CD4-positive, alpha-beta T cell treated with Interleukin-17A for 4 hours (primary cell): ENCODE measurements at places on chromosomes 1 and 21.

DNA sequence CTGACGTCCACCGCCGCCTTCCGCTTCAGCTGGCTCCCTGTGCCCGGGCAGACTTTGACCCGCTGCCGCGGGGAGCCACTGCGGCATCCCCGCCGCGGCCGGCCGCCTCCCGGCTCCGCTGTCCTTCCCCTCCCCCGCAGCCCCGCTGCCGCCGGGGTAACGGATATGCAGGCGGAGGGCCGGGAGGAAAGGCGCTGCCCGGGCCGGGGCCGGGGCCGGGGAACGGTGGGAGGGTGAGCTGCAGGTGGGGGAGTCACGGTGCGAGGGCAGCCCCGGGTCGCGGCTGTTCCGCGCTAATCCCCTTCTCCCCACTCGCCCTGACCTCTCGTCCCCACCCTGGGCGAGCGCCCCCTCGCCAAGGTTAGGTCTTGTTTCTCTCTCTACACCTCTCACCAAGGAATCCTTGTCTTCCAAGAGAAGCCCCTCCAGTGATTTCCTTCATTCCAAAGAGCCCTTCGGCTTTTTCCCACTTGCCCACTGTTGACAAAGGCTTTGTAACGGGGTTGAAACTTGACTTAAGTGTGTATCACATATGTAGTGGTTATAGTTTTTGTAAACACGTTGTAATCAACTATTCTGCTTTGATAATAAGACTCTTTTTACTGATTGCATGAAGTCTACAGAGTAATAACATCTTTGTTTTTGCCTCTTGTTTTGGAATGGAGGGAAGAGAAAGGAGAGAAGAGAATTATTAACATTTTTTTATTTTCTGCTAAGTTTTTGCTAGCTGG is 669 bp downstream of the XPR1 start:
- peak; percentile 73 for DNase-seq

GRCh38 chr21:42392731-42393442 is 3.0 kb downstream of the TMPRSS3 start:
- peak; percentile 51 for DNase-seq

GRCh38 chr21:43354026-43354420 is 72.9 kb downstream of the SIK1 start:
- DNase-seq = no peak

DNA sequence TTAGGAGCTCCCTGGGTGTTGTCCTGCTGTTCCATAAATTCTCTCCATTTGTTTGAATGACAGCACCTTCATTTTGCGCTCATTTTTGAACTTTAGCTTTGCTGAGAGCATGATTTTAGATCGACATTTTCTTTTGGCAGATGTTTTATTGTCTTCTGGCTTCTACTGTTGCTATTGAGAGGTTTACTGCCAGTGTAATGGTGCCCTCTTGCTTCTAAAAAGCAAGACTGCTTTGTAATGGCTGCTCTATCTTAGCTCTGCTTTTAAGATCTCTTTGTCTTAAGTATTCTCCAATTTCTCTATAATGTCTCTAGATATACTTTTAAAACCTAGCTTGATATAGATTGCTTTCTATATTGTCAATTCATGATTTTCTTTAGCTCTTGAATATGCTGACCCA is 27.8 kb downstream of the THEM4 start:
- no peak for DNase-seq

GRCh38 chr1:107870696-107871095 is 94.3 kb downstream of the VAV3 start:
- no peak for DNase-seq

DNA sequence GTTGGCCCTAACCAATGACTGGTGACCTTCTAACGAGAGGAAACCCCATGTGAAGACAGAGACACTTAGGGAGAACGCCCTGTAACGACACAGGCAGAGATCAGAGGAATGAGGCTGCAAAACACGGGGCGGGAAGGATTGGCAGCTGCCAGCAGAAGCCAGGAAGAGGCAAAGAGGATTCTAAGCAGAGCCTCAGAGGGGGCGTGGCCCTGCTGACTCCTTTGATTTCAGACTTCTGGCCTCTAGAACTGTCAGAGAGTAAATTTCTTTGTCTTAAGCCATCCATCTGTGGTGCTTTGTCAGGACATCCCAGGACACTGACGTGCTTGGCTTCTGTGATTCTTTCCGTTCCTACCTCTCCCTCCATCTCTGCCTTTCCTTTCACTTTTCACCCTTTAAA is 79.3 kb downstream of the SH3BGR start:
- DNase-seq = no peak
